ENCODE measurements at places on chromosomes 1 and 21.

GRCh38 chr21:15730484-15731242, 881 bp downstream of the USP25 start:
- DNase-seq = no peak

DNA sequence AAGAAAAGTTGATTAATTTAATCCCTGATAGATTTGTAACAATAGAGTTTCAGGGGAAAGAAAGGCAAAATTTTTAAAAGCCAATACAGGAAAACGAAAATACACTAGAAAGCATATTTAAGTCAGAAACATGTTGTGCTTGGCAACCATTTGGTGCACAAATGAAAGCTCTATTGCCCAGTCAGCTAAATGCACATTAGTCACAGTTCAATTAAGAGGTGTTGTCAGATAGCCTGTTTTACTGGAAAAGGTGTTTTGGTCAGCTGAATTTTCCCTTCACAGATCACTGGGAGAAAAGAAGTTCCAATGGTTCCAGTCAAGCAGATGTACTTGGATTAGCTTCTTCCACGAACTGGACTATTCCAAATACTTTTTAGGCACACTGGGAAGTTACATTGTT, 25.4 kb downstream of the RGS4 start:
- DNase-seq = no peak

- no peak for DNase-seq
Measured at GRCh38 chr1:17437580-17438317, 1.7 kb downstream of the RCC2 start.

DNA sequence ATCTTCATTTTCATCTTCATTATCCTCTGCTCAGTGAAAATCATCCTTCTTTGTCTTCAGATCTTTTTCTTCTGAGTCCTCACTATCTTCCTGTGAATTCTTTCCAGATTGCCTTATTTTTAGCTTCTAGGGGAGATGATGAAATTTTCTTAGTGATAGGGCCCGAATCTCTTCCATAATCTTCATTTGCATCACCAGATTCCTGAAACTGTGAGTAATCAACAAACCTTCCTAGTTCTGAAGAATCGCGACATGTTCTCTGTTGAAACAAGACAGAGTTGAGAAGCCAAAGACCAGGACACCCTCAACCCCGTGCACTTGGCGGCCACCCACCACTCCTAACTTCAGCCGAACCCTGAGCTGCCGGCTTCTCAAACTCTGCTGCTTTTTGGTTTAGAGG, 92.8 kb upstream of the CDC42BPA start:
- no peak for DNase-seq

- DNase-seq = no peak
Measured at GRCh38 chr1:226047495-226047894, 15.0 kb upstream of the H3-3A start.

DNA sequence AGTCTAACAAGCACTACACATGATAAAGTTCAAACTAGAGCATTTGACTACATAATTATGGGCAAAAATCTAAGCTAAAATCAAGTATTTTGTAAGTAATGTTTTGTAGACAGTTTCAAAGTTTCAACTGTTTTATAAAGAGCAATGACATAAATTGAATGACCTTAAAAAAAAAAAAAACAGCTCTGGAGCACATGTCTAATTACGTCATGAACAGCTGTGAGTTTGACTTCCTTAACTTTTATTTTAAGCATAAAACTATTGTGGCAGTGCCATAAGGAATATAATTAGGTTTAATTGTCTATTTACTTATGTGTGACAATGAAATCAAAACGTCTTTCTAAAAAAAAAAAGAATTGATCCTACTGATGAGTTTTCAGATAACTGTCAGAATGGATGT, 272.5 kb upstream of the LRRC7 start:
- DNase-seq = no peak

DNA sequence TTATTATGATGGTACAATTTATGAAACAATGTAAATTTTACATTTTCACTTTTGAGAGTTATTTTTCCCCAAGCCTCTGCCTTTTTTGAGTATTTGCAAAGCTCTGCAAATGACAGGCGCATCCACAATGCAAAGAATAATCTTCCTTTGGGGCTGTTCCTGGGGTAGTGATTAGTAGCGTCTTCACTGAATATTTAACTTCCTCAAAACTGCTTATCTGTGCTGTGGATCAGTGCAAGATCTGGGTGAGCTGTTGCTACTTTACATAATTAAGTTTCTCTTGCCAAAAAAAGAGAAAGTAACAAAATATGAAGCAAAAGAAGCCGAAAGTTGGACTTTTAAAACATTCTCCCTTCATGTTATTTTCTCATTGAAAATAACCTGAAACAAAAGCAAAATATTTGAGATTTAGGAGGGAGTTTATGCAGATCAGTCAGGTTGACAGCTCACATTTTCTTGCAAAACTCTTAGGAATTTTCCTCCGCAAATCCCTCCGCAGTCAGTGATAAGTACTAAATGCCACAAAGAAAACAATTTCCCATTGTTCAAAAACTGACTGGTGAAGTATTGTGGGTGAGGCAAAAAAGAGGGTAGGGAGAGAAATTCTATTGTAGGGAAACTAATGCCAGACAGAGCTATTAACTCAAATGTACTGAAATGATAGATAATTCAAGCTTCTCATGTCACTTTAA, 276.4 kb upstream of the B3GALT2 start:
- no peak for DNase-seq

Data from stimulated activated CD4-positive, alpha-beta T cell treated with anti-CD3 and anti-CD28 coated beads, TNF-alpha, amount 100 ng/mL, for 1 hour (primary cell).